ENCODE measurements at places on chromosomes 4 and X.
A peak's percentile ranks its signal among the peaks of the same experiment; 100 is the strongest.

DNA sequence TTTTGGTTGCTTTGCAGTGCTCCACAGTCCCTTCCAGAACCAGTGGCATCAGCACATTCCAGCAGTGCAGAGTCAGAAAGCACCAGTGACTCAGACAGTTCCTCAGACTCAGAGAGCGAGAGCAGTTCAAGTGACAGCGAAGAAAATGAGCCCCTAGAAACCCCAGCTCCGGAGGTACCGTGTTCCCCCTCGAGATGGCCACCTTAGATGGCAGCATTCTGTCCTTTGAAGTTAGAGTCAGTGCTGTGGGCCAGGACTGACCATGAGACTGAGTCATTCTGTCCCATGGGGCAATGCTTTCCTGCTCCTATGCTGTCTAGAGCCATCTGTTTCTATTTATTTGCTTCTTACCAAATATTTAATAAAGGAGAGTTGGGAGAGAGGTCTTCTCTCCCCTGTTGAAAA is 112.3 kb downstream of the KLHL8 start:
- peak; percentile 69 for DNase-seq

- DNase-seq, result no peak
These were observed 111.3 kb downstream of the CBLL2 start for GRCh38 chrX:22383988-22384387.

- no peak for DNase-seq
These were observed 150.4 kb downstream of the MGST2 start for GRCh38 chr4:139815778-139816601.

- no peak for DNase-seq
These were observed 15.4 kb downstream of the NIPAL1 start for GRCh38 chr4:48031802-48032525.

DNA sequence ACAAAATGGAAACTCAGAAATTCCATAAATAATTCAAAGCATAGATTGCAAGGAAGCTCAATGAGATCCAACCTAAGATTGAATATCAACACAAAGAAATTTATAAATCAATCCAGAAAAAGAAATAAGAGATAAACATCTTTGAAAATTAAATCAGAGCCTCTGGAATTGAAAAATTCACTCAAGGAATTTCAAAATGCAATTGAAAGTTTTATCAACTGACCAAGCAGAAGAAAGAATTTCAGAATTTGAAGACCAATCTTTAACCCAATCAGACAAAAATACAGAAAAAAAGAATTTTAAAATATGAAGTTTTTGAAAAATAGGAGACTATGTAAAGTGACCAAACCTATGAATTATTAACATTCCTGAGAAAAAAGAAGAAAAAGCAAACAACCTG is 134.1 kb downstream of the GASK1B start:
- no peak for DNase-seq

GRCh38 chr4:61740886-61741285 is 540.8 kb downstream of the ADGRL3 start:
- DNase-seq, result no peak

DNA sequence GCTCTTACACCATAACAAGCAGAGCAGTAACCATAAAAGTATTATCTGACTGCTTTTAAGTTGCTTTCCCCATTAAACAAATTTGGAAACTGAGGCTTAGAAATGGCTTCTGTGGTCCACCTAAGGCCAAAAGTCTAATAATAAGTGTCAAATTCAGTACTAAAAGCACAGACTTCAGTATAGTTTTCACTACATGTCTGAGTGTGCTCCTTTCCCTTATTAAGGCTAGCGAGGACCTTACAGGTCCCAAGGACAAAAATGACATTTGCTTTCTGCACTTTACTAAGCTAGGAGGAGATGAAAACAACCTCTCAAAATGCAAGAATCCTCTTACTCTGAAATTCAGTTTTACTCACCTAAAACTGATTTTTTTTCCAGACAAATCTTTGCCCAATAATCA is 127.2 kb downstream of the ENOX2 start:
- no peak for DNase-seq

DNA sequence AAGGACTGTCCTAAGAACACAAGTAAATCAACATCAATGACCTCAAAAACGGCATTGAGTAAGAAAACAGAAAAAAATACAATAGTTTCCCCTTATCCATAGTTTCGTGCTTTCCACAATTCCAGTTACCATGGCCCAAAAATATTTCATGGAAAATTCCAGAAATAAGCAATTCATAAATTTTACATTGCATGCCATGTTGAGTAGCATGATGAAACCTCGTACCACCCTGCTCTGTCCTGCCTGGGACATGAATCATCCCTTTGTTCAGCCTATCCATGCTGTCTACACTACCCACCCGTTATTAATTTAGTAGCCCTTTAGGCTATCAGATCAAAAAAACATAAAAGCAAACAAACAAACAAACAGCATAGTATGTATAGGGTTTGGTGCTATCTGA is 51.1 kb downstream of the KLF3 start:
- DNase-seq, result no peak

- DNase-seq, result no peak
These were observed 241.4 kb upstream of the ANXA3 start for GRCh38 chr4:78310007-78310739.

DNA sequence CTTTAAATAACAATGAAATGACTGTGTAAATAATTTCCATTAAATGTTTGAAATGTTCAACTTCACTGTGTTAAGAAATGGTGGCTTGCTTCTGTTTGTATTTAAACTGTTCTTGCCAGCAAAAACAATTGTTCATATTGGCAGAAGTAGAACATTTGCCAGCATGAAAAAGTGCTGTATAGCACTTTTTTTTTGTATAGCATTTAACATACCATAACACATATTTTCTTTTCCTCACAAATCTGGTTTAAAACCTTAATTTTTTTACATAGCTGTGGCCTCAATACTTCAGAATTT is 94.1 kb downstream of the COX18 start:
- no peak for DNase-seq

GRCh38 chrX:133966199-133966598 is 19.2 kb downstream of the GPC3 start:
- DNase-seq, result no peak

DNA sequence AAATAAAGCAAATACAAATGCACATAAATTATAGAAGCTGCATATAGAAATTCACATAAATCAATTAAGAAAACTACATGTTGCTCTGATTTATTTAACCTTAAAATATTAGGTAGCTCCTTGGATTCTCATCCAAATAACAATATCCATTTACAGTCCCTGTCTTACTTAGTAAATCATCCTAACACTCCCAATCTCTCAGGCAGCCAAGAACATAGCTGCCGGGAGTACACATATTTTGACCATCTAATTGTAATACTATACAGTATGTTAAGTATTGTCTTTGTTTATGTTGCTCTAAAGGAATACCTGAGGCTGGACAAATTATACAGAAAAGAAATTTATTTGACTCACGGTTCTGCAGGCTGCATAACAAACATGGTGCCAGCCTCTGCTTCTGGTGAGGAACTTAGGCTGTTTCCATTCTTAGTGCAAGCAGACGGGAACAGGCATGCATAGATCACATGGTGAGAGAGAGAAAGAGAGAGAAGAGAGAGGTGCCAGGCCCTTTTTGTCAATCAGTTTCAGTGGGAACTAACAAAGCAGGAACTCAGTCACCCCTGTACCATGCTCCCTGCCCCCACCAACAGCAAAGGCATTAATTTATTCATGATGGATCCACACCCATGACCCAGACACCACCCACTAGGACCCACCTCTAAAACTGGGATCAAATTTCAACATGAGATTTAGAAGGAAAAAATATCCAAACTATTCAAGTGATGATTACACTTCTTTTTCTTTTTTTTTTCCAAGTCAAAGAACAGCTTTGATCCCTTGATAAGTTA is 614.8 kb upstream of the TECRL start:
- DNase-seq, result no peak

GRCh38 chr4:7074426-7074825 is 6.6 kb upstream of the GRPEL1 start:
- DNase-seq, result peak; percentile 70

GRCh38 chr4:82287720-82288119 is 86.1 kb downstream of the HNRNPD start:
- DNase-seq, result no peak

- no peak for DNase-seq
These were observed 60.4 kb upstream of the TAF9B start for GRCh38 chrX:78199851-78200250.

- no peak for DNase-seq
These were observed 132.6 kb downstream of the ADGRL3 start for GRCh38 chr4:61332693-61333092.

DNA sequence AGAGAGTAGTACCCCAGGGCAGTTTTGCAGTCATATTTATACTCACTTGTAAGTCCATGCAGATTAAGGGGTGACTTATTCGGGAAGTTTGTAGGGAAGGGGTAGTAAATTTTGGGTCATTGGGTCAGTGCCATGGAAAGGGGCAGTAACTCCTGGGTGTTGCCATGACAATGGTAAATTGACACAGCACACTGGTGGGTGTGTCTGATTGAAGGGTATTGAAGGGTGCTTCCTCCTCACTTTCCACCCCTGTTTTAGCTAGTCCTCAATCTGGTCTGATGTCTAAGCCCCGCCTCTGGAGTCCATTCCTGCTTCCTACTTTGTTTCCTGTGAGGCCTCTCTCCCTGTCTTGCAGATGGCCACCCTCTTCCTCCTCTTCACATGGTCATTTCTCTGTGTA is 11.9 kb downstream of the ODAPH start:
- no peak for DNase-seq

- DNase-seq, result no peak
These were observed 35.1 kb downstream of the EPHA5 start for GRCh38 chr4:65635051-65635821.

DNA sequence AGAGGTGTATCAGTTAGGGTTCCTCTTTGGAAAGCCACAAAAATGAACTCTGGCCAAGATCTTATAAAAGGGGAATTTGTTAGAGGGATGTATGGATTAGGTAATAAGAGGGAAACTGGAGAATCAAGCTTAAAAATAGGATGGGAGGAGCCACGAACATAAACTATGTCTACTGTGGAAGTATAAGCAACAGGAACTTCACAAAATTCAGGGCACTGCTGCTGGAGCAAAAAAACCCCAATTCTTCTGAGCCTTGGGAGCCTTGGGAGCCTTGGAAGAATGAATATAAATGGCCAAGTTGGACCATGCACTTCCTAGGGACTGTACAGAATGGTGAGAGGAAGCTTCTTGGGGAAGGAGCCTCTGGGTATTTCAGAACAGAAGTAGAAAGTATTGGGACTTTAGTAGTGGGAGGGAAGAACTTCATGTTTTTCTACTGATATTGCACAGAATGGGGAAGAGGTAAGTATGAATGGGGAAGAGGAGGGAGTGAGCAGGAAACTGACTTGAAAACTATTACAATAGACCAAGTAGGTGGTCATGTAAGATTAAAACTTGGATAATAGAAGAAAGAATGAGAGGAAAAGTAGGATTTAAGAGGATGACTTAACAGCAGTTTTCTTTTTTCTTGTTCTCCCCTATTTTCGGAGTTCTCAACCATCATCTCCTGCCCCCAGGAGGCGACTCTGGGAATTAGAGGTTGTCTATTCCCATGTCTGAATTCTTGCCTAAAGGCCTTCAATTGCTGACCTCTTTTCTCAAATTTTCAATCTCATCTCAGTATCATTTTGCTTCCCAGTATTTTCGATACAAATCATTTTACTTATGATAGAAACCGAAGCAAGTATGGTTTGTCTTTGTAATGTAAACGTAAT is 44.4 kb upstream of the TAPT1 start:
- no peak for DNase-seq

GRCh38 chr4:120877021-120877420 is 45.5 kb downstream of the PRDM5 start:
- DNase-seq, result no peak

DNA sequence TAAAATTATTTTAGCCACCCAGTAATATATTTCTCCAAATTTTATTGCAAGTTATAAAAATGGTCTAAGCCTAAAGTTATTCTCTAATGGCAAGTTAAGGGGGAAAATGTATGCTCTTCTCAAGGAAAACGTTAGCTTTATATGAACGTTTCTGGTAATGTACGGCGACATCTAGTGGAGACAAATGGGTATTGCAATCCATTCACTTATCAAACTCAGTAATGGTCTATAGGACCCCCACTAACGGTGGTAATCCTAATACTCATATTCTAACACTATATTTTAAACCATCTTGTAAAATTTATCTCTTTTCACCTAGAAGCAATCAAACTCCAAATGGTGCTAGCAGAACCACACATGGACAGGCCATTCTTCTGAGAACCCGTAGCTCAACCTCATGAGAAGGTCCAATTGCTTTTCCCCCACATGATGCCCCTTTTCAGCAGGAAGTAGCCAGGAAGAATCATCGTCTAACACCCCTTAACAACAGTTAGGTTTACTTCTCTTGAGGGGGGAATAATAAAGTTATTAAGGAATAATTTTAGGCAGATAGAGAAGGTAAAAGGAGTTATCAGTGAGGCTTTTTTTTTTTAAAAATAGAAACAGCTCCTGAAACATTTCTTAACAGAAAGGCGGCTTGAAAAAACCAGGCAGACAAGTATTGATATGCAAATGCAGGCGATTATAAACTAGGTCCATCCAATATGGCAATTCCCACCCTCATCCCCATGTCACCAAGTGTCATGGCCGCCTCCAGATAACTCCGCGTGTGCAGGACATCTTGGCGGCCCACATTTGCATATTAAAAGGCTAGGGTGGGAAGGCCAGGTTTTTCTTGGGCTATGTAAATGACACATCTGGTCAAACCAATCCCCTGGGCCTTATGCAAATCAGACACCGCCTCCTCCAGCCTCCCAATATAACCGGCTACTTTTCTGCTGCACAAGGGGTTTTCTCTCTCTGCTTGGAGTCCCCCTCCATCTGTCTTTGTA is 35.0 kb downstream of the NUDT11 start:
- peak; percentile 3 for DNase-seq

DNA sequence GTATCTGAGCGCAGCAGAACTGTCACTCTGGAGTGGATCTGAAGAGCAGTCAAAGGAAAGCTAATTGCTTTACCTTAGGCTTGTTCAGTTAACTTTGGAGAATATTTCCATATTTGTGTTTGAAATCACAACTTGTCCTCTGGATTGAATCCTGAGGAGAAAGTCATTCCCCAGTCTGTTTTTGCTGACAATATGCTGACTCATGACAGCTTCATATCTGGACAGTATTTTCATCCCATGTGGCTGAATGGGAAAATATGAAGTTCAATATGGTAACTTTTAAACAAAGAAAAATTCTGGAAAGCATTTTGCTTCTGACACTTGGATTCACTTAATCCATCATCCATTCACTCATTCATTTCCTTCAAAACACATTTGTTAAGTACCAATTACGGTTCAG is 46.3 kb upstream of the MAGEC3 start:
- no peak for DNase-seq

GRCh38 chrX:134933911-134934310 is 56.9 kb upstream of the SMIM10 start:
- DNase-seq, result no peak

DNA sequence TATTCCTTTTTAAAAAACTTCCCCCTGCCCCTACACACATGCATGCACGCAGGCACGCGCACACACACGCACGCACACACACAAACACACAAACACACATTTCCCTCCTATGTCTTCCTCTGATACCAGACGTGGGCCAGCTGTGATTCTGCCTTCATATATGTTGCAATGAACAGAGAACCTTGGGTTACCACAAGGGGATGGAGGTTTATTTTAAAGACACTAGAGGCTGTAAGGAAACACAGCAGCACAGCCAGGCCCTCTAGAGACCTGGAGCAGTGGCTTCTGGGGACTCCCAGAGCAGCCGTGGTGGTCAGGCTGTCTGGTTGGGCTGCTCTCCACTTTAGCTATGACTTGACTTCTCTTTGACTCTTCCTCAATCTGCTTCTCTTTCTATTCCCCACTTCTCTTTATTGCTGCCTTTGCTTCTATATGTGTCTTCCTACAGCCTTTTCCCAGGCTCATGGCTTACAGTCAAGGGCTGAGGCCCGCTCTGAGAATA is 3.2 kb upstream of the TLR10 start:
- DNase-seq, result no peak

- DNase-seq, result no peak
These were observed 2.8 kb upstream of the PCDH7 start for GRCh38 chr4:30717208-30718020.

All from HS-27A (cell line).